ENCODE measurements at places on chromosomes 12 and 14.

DNA sequence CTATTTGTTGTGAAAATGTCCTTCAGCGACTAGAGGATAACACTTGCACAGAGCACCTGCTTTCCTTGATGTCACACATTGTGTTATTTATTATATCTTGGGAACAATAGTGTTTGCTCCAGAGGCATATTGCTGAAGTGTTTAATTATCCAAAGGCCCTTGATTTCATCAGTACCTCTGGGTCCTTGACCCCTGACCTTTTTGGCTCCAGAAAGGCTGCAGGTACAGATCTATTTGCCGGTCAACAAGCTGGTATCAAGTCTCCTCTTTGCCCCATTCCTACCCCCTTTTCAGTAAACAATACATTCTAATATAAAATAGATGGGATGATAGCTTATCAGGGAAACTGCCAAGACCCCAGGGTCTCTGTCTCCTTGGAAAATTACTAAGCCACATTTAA, 206.8 kb downstream of the DACT1 start:
- no peak for DNase-seq

- no peak for DNase-seq
Measured at GRCh38 chr14:104843442-104844305, 21.4 kb upstream of the CEP170B start.

- no peak for DNase-seq
Measured at GRCh38 chr14:33880330-33880729, 70.5 kb downstream of the EGLN3 start.

DNA sequence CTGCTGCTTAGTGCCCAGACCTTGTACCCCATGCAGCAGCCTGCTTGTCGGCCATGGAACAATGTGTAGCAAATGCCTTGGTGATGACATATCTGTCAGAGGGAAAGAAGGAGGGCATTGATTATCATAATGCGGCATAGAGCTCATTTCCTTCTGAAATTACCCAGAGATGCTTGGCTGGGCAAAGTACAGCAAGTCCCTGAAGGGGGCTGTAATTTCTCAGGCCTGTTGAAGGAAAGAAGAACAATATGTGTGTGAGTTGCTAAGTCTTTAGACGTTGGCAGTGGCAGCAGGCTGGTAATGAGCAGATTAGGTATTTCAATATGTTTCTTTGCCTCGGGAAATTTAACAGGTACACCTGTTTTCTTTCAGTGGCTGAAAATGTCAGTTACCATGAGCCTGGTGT, 128.6 kb downstream of the CRADD start:
- DNase-seq: no peak

DNA sequence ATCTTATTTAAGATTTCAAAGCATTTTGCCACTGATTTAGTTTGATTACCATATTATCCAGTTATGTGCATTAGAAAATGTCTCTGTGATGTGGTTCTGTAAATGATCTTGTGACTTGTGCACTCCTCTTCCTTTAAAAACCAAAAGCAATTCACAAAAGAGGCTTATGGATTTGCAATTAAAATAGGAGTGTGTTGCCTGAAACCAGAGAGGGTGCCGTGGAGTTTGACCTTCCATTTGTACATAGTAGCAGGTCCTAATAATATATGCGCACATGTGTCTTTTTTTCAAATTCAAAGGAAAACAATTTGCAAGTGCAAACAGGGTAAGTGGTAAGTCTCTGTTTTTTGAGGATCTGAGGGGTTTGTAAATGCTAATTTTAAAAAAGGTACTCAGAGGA, 470.9 kb downstream of the VRK1 start:
- DNase-seq: no peak

- DNase-seq: no peak
Measured at GRCh38 chr12:69431591-69432222, 38.5 kb upstream of the FRS2 start.

DNA sequence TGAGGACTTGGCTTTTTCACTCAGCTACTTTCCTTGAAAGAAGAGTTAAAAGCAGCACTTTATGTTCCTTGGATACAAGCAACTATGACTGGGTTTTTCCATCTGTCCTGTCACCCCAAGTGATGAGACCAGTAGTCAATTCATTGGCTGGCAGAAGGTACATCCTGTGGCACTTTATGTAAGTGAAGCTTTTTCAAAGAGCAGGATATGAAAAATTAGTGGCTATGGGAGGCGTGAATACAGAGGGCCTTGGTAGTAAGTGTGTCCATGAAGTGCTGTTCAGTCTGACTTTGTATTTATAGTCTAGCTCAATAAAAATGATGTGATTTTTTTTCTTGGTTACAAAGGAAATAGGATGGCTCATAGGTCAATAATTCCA, 68.8 kb downstream of the DRAM1 start:
- DNase-seq: no peak

- DNase-seq: no peak
Measured at GRCh38 chr12:47988073-47989022, 15.9 kb downstream of the COL2A1 start.

GRCh38 chr14:81122326-81122725, 98.4 kb downstream of the GTF2A1 start:
- DNase-seq: no peak

- no peak for DNase-seq
Measured at GRCh38 chr12:102093319-102093718, 26.6 kb downstream of the NUP37 start.

DNA sequence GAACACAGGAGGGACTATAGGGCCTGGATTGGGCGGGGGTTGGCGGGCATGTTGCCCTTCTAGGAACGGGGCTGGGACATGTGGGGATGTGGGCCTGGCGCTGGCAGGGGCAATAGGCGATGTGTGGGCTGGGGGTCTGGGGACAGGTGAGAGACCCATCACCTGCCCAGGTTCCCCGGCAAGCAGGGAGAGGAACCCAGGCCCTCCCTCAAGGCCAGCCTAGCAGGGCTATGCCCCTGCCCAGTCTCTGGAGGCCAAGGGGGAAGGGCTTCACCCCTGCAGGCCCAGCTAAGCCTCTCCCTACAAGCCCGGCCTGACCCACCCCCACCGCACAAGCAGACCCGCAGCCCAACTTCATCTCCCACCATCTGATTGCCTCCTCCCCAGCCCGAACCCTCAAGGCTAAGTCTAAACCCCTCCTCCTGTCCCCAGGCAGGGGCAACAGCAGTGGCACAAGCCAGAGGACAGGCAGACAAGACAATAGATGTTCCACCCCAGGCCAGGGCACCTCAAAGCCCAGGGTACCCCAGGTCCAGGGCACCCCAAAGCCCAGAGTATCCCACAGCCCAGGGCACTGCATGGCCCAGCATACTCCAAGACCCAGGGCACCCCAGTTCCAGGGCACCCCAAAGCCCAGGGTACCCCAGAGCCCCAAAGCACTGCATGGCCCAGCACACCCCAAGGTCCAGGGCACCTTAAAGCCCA, 6.5 kb downstream of the JAG2 start:
- no peak for DNase-seq

DNA sequence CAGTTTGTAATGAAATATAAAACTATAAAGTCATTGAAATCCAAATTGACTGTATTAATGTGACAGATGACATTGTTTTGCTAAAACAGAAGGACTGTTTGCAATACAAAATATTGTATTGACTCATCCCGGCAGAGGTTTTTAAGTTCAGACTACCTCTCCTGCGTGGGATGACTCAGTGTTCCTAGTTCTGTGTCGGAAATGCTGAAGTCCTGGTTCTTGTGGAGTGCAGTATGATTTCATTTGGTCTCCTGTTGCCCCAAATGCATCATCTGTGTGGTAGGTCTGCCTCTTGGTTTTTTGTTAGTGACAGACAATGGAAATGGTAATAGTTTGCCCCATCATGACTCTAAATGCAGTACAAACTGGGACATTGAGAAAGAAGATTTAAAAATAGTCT, 27.8 kb downstream of the PELI2 start:
- DNase-seq: no peak

DNA sequence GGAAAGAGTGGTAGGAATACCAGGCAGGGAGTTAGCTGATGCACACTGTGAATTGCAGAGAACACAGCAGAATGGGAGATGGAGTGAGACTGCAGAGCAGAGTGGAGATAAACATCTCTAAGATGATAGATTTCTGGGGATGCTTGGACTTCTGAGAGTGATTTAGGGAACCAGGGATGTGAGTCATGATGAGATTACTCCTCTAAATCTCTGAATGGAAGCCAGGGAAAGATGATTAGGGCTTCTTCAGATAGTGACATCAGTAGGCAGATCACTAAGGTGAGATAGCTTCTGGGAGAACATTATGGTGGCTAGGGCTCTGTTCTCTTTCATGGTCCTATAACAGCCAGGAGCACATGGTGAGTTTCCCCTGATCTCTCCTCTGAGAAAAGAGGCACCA, 501.5 kb upstream of the USP15 start:
- no peak for DNase-seq

- peak; percentile 42 for DNase-seq
Measured at GRCh38 chr14:99676657-99677056, 7.4 kb upstream of the CYP46A1 start.

- DNase-seq: no peak
Measured at GRCh38 chr14:104476437-104476836, 103.1 kb upstream of the C14orf180 start.

DNA sequence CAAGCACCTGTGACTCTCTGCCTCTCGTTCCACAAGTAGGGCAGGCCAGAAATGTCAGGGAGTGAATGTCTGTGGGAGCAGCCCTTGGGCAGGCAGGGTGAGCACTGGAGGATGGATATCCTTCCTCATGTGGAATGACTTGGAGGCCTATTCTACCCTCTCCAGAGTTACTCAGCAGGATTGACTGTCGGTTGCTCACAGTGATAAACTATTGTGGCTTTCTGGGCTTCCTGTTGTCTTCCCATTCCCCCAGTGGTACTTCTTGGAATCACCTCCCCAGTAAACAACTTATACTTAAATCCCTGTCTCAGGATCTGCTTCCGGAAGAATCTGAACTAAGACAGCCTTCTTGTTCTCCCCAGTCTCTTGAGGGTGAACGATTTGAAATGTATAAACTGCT, 79.6 kb upstream of the MANSC4 start:
- DNase-seq: no peak

- peak; percentile 78 for DNase-seq
Measured at GRCh38 chr14:73467377-73467776, 9.0 kb upstream of the NUMB start.

- no peak for DNase-seq
Measured at GRCh38 chr12:2535583-2536204, 259.1 kb upstream of the FKBP4 start.

DNA sequence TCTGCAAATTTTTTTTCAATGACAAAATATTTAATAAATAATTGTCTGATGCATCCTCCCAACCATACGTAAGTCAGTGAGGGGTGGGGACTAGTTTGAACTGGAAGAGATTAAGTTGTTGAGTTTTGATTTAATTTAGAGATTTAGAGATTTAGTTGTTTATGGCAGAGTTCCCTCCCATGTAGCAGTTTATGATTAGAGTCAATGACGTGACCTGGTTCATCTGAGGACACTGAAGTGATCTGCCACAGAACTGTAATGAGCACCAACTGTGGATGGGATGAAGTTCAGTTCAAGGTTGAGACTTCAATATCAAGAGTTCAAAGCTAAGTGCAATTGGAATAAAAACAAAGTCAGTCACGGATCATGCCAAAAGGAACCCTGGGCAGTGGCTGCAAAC, 609.3 kb downstream of the NOVA1 start:
- no peak for DNase-seq

GRCh38 chr14:35366521-35366976, 38.0 kb downstream of the NFKBIA start:
- peak; percentile 29 for DNase-seq

- DNase-seq: no peak
Measured at GRCh38 chr12:18217966-18218365, 43.4 kb upstream of the PIK3C2G start.

GRCh38 chr12:27988594-27989233, 16.2 kb upstream of the PTHLH start:
- DNase-seq: no peak

DNA sequence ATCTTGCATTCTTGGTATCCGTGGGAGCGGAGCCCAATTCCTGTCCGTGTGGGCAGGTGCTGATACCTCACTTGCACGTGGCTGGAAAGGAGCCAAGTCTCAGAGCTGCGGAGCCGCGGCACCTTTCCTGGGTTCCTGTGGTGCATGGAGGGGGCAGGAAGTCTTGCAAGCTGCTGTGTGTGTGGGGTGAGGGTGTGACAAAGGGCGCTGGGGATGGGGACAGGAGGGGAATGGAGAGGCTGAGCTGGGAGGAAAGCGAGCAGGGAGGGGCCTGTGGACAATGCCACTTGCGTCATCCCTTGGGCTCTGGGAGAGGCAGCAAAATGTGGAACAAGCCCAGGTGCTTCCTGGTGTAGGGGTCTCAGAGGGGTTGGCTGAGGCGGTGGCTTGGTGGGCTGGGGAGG, 86.7 kb downstream of the CALM1 start:
- DNase-seq: no peak

DNA sequence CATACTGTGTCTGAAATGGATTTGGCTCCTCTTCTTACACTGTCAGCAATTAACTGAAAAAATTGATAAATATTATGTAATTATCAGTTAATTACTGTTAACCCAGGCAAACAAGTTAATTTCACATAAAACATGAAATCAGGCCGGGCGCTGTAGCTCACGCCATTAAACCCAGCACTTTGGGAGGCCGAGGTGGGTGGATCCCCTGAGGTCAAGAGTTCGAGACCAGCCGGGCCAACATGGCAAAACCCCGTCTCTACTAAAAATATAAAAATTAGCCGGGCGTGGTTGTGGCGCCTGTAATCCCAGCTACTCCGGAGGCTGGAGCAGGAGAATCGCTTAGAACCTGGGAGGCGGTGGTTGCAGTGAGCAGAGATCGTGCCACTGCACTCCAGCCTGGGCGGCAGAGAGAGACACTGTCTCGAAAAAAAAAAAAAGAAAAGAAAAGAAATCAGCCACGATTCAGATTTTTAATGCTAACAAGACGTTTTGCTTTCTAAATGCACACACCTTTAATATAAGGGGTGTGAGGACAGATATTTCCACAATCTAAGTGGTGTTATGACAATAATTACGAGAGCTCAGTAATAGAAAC, 473 bp upstream of the TMEM19 start:
- DNase-seq: no peak

DNA sequence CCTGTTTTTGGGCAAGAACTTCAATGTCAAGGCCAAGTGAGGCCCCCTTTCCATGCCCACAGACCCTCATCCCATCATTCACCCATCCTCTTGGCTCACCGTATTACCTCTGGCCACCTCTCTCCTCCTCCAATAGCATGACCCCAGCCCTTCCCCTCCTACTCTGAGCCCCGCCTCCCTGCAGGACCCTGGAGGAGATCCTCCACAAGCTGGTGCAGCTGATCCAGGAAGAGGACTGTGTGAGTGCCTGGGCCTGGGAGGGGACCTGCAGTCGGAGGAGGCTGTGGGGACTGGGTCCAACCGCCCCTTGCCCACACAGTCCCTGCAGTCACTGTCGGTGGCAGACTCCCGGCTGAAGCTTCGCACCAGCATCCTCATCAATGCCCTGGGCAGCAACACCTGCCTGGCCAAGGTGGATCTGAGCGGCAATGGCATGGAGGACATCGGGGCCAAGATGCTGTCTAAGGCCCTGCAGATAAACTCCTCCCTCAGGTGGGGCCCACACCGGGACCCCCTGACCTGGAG, 7.2 kb downstream of the CARMIL3 start:
- peak; percentile 43 for DNase-seq

- DNase-seq: no peak
Measured at GRCh38 chr14:55915456-55915855, 202.8 kb upstream of the PELI2 start.

- no peak for DNase-seq
Measured at GRCh38 chr12:10618338-10618987, 5.1 kb upstream of the MAGOHB start.
